RPMI7951 (cell line): ENCODE measurements at places on chromosomes 1 and 21.

- no peak for DNase-seq
These were observed 103.7 kb downstream of the SLC16A1 start for GRCh38 chr1:112852276-112852675.

GRCh38 chr21:17612565-17613241 lies at the start of gene BTG3:
Gene BTG3, minus strand, starts transcription at chr21:17612901. Its CDS starts 3,757 bp downstream, at chr21:17609144.
- peak; percentile 82 for DNase-seq

- DNase-seq: peak; percentile 54
These were observed 28.1 kb downstream of the VANGL1 start for GRCh38 chr1:115669886-115670285.

DNA sequence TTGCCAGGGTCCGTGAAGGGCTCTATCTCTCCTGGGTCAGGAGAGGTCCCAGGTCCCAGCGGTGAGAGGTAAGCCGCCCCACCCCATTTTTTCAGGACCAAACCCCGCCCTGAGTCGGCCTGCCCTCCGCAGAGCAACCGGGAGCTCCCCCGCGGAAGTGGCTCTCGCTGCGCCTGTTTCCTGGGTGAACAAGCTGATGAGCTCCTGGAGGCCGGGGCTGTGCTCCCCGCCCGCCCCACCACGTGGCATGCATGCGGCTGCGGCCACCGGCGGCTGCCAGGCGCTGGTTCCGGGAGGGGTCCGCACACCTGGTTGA lies 32.0 kb downstream of the ZBTB17 start:
- no peak for DNase-seq

DNA sequence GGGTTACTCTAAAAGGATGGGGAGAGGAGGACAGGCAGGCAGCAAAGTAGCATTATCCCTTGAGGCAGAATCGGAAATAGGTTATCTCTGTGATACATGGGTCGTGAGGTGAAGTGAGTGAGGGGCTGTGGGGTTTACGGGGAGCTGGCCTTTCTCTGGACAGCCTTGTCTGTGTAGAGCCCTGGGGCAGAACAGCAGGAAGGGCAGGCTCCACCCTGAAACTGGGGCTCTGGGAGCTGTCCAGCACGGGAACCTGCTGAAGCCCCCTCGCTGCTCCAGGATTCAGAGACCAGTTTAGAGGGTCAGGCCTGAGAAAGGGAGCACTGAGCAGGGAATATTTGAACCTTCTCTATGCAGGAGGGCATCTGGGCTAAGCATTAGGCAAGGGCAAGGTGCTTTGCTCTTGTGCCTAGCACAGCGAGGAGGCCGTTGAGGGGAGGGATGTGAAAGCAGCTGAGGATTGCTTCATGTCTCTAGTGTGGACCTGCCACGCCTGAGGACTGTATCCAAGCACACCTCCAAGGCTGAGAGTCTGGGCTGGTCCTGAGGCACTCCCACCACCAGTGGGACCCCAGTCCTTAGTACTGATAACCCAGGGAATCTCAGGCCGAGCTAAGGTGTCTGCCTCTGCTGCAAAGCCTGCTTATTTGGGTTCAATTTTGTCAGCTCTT lies 55.8 kb downstream of the NAV1 start:
- DNase-seq: peak; percentile 42

- peak; percentile 62 for DNase-seq
These were observed 472.3 kb upstream of the VAMP3 start for GRCh38 chr1:7298749-7299151.

DNA sequence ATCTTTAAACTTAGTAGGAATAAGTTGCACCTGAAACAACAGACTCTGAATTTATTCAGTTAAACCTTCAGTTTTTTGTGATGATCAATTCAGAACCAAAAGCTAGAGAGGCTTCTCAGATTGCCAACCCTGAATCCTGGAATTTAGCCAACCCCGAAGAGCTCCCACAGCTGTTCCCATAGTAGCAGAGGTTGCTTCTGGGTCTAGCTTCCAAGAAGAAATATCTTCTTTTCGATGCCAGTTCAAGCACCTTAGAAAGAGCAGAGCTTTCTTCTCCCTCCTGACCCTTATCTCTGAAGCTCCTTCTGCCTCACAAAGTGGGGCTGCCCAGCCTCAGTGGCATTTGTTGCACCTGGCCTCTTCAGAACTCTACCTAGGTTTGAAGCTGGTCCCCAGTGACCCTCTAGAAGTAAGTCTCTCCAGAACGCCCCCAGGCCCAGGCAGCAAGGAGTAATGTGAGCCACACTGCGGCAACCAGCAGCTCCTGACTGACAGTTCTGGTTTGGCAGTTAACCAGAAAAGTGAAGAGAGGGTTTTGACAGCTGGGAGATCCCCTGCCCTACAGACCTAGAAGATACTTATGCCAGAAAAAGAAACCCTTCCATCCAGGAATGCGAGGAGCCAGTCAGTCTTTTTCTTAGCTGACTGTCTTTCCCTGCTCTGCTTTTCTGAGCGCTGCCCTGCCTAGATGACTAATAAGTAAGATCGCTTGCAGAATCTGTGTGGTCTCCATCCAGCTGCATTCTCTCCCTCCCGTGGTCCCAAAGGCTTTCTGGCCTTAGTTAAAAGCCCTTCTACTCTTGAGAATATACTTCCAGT lies 165.9 kb downstream of the ADGRL4 start:
- peak; percentile 89 for DNase-seq

DNA sequence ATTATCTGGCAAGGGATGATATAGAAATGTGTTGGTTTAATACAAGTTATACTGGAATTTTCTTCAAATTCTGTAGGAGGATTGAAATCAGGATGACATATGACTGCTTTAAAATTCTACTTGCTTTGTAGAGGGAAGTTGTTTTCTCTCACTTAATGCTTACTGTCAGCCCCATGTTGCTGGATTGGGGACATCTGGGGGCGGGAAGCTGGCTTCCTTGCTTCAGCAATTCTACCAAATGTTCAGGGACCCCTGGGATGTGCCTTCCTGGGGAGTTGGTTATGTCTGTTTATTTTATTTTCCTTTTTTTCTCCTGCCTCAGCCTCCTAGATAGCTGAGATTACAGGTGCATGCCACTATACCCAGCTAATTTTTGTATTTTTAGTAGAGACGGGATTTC lies 63.5 kb downstream of the CNIH3 start:
- DNase-seq: no peak

- DNase-seq: no peak
These were observed 20.2 kb downstream of the PHGDH start for GRCh38 chr1:119731741-119732430.

DNA sequence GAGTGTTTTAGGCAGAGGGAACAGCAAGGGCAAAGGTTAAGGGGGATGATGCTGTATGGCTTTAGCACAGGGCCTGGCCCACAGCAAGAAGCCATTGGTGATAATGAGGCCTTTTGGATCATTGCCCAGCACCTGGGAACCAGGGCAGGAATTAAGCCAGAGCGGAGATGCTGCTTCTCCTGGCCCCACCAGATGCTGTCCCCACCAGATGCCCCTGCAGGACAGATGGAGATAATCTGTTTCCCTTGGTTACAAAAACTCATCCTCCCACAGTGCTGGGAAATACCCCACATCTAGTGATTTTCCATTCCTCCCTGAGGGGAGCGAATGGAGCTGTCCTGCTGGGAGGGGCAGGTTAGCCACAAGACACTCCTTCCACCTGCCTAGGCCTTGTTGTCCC lies 18.8 kb downstream of the OPRD1 start:
- DNase-seq: peak; percentile 62

DNA sequence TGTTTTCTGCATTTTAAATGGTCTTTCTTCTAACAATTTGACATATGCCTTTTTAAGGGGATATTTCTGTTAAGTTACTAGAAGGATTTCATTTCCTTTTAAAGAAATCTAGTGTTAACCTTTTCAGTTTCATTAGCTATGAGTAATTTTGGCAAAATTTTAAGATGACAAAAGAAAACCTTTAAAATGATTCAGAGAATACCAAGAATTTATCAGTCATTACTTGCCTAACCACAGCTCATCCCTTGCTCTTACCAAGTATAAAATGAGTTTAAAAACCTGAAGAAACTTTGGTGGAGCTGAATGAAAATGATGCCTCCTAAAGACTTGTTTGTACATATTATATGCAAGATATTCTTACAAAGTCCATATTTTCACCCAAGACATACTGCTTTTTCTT lies 101.7 kb downstream of the NEK7 start:
- DNase-seq: peak; percentile 69

GRCh38 chr1:50852889-50853288 lies 107.2 kb downstream of the FAF1 start:
- no peak for DNase-seq

DNA sequence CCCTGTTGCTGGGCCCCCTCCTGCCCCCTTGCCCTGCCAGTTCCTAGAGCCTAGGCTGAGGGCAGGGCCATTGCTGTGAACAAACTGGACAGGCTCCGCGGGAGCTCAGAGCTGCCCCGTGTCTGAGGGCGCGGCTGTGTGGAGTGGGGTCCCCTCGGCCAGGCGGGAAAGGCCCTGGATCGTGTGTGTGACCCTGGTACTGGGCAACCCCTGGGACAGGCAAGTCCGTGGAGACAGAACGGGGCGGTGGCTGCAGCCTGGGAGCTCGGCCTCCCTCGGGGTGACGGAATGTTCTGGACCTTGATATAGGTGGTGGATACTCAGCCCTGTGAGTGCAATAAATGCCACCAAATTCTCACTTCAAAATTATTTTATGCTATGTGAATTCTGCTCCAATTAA lies 27.7 kb upstream of the C1orf159 start:
- DNase-seq: no peak
